ENCODE measurements at places on chromosomes 3 and 15.

DNA sequence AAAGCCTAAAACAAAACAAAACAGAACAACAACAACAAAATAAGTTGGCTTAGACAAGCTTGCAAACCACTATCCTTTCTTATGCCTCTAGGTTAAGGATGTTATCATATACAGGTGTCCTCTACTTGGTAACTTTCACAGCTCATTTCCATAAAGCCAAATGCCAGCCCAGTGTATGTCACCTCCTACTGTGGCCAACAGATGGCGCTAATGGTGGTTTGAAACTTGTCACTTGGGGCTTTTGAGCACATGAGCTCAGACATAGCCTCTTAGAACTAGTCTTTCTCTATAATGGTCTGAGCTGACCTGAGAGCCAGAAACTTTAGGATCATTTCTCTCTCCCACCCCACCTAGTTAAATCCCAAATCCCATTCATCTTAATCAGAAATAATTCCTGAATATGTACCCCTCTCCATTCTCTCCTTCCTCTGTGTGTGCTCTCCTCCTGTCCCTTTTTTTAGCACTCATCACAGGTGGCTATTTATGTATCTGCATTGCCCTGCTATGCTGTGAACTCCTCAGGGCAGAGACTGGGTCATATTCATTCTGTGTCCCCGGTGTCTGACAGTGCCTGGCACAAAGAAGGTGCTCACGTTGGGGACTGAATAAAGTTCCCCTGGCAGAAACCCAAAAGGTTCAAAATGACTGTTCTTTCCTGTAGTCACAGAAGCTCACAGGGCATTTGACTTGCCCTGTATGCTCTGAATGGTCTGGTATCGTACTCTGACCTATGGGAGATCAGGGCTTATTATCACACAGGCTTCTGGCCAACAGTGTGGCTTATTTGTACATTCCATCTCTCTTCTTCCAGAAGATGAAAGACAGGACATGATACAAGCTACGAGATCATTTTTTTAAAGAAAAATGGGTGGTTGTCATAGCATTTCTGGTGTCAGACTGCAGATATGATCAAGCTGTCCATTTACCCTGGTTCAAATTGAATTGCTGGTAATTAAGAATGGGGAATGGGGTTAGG is 319.3 kb upstream of the AZI2 start:
- peak; percentile 71 for DNase-seq

GRCh38 chr3:177300039-177300833 is 103.0 kb upstream of the TBL1XR1 start:
- DNase-seq = no peak

- no peak for DNase-seq
These were observed 24.1 kb downstream of the SLC24A5 start for GRCh38 chr15:48144889-48145288.

DNA sequence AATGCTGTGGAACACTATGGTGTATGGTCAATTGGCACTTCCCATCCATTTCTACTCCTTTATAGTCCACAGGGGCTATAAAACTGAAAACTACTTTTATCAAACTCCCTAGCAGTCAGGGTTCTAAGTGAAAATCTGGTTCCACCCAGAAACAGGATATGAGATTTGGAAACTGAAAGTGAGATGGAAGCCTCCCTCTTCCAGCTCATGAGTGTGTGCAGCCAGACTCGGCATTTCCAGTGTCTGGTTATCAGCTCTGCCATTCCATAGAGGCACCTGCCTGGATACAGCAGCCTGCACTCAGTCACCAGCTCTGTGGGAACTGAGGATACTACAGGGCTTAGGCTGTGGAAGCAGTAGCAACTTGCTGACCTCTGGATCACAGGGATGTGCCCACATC is 14.7 kb upstream of the PLA2G4F start:
- no peak for DNase-seq

- peak; percentile 61 for DNase-seq
These were observed 37.2 kb downstream of the BHLHE40 start for GRCh38 chr3:5016211-5017161.

GRCh38 chr15:90337256-90337655 is 14.8 kb upstream of the ZNF774 start:
- no peak for DNase-seq

DNA sequence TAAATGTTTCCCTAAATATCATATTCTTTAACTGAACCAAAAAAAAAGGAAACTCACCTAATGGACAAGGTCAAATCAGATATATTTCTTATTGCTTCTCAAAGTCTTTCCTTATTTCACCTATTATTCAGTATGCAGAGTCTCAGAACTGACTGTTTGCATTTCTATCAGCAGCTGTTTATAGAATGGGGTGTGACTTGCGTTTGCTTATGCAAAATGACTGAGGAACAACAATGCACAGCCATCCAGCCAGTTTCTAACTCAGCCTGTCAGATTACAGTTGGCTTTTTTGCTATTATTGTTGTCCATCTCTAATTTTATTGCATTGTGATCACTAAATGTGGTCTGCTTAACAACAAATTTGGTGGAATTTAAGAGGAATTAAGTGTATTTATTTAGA is 40.7 kb downstream of the RAB27A start:
- DNase-seq = no peak

- DNase-seq = no peak
These were observed 27.6 kb downstream of the FBXW12 start for GRCh38 chr3:48399387-48400172.

DNA sequence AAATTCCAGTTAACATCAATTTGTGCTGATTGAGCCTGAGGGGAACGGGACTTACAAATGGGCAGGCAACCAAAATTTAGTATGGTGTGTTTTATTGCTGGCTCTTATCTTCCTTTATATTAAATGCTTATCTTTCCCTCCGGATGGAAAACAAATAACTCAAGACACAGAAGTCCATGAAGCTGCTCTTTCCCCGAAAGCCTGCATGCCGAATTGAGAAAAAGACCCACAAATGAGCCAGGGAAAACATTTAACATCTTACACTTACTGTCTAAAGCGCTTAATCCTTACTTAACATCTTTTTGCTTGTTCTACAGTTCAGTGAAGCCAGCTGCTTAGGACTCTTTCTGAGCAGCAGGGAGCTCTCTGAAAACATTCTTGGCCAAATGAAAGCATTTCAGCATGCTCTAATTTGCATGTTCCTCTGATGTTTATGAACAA is 49.5 kb downstream of the HEG1 start:
- DNase-seq = no peak

DNA sequence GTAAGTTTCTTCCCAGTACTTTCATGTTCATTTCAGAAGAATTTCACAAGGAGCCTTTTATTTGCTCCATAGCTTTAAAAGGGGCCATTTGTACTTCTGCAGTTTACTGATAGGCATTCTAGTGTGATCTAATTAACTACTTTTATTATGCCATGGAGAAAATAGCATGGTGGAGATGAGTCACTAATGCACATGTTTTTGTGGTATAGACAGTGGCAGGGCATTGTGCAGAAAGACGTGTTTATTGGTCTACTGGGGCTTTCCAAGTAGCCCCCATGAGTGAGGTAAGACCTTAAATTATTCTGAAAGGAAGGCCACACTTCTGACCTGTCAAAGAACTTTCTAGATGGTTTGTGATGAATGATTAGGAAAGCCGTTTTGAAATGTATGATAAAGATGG is 810.0 kb upstream of the NR2F2 start:
- DNase-seq = no peak

GRCh38 chr15:31005660-31006059 is 14.2 kb upstream of the MTMR10 start:
- no peak for DNase-seq

GRCh38 chr15:67531379-67531914 is 10.5 kb downstream of the C15orf61 start:
- DNase-seq = no peak

Measured in stimulated activated CD8-positive, alpha-beta memory T cell treated with anti-CD3 and anti-CD28 coated beads, Interleukin-4, amount 100 ng/mL, for 48 hours (primary cell).